ENCODE measurements at places on chromosomes 13 and 19.

GRCh38 chr13:98500963-98501421, 75.9 kb downstream of the STK24 start:
- no peak for DNase-seq

- no peak for DNase-seq
Observed at GRCh38 chr13:68927387-68928026, 1180.1 kb upstream of the ATXN8OS start.

DNA sequence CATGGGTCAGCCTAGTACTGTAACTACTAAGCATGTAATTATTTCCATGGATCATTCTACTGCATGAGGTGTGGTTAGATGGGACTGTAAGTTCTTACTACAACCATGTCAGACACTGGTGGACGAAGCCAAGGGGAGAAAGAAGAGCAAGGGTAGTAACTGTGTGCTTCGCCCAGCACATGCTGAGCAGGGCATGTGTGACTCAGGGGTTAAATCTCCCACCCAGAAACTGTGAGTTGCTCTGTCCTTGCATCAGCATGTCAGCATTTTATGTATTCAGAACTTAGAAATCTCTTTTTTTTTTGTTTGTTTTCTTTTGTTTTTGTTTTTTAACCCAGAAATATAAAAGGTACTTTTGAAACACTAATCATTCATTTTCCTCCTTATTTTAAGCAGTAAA, 436.6 kb upstream of the KLF12 start:
- no peak for DNase-seq

DNA sequence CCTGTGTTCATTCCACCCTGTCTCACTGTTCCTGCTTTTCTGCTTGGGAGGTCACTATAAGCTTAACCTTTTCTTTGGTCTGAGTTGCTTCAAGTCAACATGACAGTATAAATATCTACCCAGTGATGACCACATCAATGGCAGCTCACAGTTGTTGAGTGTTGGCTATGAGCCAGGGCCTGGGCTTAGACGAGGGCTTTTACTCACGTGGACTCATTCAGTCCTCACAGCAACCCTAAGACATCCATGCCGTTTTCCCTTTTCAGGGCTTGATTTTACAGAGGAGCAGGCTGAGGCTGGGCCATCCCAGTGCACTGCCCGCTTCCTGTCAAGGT, 10.2 kb upstream of the CCDC97 start:
- no peak for DNase-seq

DNA sequence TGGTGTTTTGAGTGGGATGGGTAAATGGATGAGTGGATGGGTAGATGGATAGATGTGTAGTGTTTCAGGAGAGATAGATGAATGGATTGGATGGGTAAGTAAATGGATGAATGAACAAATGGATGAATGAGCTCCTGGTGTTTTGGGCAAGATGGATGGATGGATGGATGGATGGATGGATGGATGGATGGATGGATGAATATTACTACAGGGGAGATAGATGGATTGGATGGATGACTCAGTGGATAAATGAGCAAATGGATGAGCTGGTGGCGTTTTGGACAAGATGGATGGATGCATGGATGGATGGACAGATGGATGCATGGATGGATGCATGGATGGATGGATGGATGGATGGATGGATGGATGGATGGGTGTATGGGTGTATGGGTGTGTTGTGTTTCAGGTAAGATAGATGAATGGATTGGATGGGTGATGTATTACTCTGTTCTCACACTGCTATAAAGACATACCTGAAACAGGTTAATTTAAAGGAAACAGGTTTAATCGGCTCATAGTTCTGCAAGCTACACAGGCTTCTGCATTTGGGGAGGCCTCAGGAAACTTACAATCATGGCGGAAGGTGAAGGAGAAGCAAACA, 12.3 kb downstream of the ZSWIM4 start:
- no peak for DNase-seq

DNA sequence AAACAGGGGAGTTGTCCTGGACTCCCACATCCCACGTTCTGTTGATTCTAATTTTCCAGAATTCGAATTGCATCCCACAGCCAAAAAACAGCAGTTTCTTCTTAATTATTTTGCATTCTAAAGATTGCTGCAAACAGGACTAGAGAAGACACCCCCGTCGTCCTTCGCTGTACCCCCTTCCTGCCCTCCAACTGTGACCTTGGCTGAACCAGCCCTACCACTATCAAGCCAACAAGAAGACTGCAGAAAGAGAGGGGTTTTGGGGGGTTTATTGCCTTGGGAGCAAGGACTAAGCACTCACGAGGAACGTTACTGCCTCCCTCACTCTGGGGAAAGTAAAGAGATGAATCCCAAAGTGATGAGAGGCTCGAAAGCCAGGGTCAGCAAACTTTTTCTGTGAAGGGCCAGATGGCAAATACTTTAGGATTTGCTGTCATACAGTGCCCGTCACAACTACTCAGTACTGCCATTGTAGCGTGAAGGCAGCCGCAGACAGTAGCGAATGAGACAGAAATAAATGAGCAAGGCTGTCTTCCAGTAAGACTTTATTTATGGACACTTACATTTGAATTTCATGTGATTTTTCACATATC, 32.5 kb upstream of the KATNAL1 start:
- no peak for DNase-seq

DNA sequence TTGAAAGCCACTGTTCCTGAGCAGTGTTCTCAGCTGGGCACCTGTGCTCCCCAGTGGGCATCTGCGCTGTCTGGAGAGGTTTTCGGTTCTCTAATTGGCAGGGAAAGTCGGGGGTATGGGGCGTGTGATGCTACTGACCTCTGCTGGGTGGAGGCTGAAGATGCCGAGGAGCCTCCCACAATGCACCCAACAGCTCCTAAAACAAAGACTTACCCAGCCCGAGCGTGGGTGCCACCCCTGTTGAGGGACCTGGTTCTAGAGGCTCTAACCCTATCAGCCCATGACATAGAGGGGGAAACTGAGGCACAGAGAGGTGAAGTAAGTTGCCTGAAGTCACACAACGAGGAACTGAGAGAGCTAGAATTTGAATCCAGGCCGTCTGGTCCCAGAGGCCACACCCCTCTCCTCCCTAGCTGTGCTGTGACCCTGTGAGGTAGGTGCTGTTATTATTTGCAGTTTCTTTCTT, 2.3 kb downstream of the SPACA4 start:
- peak; percentile 42 for DNase-seq

DNA sequence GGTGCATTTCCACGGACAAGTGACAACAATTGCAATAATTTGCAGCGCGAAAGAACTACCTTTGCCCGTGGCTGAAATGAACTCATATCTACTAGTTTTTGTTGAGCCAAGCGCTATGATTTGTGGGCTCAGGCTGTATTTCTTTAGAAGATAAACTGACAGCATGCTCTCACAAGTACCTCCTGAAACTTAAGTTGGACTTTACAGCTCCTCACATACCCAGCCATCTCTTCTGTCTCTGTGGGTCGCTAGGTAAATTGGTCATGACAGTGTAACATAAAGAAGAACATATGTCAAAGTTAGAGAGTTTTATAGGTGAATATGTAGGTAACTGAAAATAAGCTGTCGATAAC, 839 bp downstream of the COG6 start:
- no peak for DNase-seq

DNA sequence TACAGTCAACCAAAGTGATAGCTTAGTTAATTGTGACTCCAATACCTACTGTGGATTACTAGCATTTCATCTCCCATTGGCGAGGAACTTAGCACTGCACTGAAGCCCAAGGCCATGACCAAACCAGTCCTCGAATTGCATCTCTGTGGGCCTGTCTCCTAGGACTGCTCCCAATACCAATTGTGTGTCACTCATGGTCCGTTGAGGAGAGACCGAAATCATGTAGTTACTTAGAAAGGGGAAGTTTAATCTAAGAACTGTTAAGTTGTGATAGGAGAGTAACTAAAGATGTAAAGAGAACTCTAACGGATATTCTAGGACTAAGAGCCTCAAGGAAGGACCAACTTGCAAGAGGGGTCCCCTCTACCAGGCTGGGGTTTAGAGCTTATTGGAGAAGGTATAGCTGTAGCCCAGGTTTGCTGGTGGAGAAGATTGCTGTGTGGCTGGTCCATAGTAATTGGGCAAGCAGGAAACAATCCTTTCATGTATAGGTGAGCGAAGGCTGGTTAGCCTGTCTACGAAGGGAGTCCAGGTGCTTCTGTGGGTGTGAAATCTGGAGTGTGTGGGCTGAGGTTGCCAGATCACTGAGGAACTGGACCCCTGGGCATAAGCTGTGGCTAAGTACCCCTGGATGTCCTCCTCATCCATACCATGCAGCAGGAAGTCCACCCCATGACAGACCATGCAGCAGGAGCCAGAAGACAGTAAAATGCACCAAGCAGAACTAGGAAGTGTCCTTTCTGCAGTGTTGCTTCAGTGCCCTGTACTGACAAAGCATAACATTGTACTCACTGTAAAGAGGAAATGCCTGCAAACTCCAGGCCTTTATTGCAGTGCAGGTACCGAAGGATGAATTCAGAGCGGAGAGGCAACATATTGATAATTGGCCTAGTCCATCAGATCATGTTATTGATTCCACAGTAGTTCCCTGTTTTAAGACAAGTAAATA, 30.8 kb downstream of the DNAJC3 start:
- peak; percentile 77 for DNase-seq

GRCh38 chr13:102466610-102467190, 64.9 kb upstream of the FGF14 start:
- DNase-seq = no peak

DNA sequence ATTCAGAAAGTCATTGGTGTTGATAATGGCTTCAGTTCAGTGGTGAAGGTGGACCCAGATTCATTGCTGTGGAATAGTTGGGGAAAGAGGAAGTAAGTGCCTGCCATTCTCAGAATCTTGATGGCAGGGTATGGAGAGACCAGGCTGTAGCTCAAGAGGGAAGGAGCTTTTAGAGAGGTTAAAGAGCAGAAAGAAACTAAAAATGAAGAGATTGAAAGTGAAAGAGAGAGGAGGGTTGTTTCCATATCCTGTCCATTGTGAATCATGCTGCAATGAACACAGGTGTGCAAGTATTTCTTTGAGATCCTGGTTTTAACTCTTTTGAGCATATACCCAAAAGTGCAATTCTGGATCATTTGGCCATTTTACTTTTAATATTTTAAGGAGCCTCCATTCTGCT, 12.5 kb downstream of the GJB6 start:
- no peak for DNase-seq

DNA sequence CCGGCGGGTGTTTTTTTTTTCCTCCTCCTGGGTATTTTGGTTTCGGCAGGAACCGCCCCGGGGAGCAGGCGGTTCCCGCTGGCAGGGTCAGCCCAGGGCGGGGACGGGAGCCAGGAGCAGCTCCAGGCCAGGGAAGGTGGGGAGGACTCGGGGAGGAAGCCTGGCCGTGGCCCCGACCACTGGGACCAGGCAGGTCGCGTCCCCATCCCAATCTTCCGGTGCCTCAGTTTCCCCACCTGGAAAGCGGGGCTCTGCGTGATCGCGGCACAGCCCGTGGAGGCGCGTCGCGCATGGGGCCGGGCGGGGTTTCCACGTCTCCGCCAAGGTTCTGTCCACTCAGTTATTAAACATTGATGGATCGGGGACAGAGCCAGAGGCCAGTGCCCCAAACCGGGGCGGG, 34.8 kb downstream of the IL12RB1 start:
- no peak for DNase-seq

GRCh38 chr13:76976929-76977328, 15.0 kb upstream of the CLN5 start:
- no peak for DNase-seq

- DNase-seq = no peak
Observed at GRCh38 chr13:51913421-51914136, 51.8 kb downstream of the CCDC70 start.

DNA sequence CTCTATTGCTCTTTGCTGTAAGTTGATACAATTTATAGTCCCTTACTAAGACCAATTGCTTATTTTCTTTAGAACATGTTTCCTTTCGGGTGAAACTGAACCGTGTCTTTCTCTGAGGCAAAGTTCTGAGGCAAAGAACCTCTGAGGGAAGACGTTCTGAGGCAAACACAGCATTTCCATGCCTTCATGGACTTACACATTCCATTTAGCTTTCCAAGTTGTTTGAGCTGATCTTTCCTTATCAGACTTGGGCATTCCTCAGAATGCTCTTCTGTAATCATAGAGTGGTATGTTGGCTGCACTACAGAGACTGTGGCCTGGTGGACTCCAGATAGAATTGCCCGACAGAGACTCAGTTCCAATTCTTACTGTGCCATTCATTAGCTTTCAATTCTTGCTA, 579.1 kb downstream of the KCTD12 start:
- no peak for DNase-seq

DNA sequence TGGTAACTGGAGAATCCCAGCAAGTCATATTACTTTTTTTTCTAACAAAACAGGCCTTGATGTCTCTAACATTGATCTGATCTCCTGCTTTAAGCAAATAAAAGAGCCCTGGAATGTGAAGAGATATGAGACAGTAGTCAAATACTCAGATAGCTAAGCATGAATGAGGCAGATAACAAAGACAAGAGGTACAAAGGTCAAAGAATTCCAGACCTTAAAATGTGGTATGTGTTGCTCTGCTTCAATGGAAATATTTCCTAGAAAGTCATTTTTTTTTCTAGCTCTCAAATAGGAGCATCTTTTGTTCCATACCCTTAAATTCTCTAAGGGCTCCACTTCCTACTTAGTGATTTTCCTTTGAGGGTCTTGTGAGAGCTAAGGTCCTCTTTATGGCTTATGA, 54.6 kb downstream of the ZNF254 start:
- DNase-seq = no peak

GRCh38 chr13:43424412-43424811, 362.4 kb downstream of the ENOX1 start:
- DNase-seq = no peak

DNA sequence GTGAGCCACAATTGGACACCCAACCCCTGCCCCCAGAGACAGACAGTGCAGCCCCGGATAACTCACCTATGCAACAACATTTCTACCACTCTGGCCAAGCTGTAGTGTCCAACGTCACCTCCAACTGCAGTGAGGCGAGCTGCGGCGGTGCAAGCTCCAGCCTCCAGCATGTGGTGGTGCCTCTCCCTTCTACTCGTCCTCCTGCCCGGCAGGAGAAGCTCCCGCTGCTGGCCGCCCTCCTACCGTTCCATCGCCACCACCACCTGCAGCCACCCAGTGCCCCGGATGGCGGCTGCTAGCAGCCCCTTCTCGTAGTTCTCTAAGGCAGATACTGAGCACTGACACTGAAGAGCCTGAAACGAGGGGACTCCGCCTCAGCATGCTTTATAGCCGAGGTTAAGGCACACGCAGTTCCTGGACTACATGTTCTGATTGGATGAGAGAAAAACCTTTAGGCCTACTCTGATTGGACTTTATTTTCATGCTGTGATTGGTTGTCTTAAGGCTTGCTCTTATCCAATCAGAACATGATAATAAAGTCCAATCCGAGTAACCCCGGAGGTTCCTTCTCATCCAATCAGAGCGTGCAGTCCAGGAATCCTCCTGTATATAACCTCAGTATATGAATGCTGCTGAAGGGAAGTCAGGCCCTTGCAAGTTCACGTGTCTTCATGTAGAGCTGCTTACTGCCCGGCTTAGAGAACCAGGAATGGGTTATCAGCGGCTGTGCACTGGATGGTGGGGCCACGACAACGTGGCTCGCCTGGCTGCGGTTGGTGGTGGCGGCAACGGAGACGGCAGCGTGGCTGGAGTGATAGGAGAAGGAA, 63.5 kb downstream of the TUBA3C start:
- no peak for DNase-seq
